Anterior cingulate cortex (tissue), 58 donors: ENCODE measurements at places on chromosomes 4 and X.

- no peak for DNase-seq
Observed at GRCh38 chr4:78756776-78757175, 19.4 kb upstream of the BMP2K start.

DNA sequence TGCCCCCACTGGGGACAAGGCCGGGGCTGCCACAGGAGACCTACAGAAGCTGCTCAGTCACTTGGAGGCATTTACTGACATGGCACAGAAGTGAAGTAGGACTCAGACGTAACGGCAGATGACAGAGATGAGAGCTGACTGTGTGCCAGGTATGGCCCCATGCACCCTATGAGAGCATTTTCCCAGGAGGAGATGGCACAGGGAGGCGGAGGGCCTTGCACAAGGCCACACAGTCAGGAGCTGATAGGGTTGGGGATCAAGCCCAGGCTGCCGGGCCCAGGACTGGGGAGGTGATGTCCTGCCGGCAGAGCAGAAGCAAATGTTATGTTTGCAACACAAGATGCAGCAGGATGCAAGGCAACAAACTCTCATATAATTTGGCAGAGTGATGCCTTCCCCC, 34.1 kb downstream of the NAT8L start:
- no peak for DNase-seq

- DNase-seq: no peak
Observed at GRCh38 chrX:104742355-104742754, 176.4 kb downstream of the IL1RAPL2 start.

- DNase-seq: no peak
Observed at GRCh38 chr4:87880106-87880505, 47.3 kb downstream of the MEPE start.
